ENCODE measurements at places on chromosomes 2 and 18. TPM values are rescaled to one million over a fixed set of nuclear protein-coding genes. Genes with fewer than 3 reads are reported as not detected.

DNA sequence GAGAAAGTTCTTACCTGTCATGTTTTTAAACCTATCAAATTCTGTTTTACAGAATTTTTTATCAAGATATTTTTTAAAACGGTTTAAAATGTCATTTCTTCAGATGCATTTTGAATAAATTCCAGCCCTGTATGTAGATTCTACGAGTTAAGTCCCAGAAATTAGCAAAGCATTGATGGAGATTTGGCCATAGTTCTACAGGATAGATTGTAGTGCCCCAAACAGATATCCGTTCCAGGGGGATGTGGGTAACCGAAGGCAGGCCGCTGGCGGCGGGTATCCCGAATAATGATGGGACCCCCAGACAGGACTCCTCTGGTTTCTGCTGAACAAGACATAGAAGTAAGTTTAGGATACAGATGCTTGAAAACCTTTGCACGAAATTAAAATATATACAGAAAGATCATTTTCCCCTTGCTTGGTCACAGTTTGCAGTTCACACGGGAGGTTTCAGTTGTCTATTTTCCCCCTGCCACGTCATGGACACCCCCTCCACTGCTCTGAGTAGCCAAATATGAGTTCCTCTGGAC, 755 bp downstream of the NOL4 start:
- no peak for DNase-seq

DNA sequence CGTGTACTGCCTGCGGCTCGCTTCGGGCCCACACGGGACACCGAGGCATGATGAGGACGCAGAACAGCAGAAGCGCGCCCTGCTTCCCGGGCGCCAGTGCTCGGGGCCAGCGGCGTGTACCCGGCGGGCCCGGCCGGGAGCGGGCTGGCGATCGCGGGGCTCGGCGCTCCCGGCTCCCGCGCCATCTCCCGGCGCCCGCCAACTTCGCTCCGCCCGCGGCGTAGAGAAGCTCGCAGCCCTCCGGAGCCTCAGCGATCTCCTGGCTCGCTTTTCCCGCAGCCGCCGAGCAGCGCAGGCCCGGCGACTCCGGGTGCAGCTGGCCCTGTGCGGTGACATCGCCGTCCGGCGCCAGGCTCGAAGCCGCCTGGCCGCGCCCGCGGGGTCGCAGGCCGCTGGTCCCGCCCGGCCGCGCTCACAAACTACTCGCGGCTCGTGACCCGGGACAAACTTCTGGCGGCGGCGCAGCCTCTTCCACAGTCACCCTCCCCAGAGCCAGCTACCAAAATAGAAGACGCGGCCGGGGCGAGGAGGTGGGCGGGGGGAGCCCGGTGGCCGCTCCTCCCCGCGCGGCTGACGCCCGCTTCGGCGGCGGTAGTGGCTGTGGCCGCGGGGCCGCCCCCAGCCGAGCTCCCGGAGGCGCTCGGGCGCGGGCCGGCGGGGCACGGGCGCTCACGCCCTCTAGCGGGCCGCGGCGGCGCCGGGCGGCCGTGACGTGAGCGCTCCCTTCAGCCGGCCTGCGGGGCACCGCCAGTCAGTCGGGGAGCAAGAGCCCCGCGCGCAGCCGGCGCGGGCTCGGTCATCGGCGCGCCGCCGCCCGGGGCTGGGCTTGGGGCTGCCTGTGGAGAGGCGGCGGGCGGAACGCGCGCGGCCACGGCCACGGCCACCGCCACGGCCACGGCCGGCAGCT, at the start of gene PTPRM:
Gene PTPRM, plus strand, starts transcription at position 750 of the 907 bp plus-strand sequence. CDS start 503 bp downstream, outside the sequence.
- peak; percentile 72 for DNase-seq

- no peak for DNase-seq
Measured at GRCh38 chr2:216086207-216086893, 4.6 kb downstream of the TMEM169 start.

- no peak for DNase-seq
Measured at GRCh38 chr2:112173646-112174319, 35.6 kb downstream of the FBLN7 start.

Gene TMEM198
- not detected for polyA plus RNA-seq

DNA sequence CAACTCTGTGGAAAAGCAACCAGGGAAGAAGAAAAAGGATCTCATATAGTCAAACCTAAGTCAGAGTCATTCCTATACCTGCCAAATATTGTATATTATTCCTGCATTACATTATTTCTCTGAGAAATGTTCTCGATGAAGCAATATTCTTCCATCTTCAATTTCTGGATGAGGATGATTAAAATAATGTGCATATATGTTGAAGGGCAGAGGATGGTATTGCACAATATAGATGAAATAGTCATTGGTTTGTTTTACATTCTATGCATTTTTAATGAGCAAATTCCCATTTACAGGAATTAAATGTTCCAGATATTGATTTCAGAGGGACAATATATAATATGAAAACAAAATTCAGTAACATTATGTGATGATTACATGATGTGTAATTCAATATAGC, 545.2 kb downstream of the STK39 start:
- DNase-seq: no peak

- no peak for DNase-seq
Measured at GRCh38 chr2:7931808-7932207, 750.0 kb upstream of the ID2 start.

GRCh38 chr2:58240670-58241545, at the start of gene FANCL:
Gene FANCL, minus strand, starts transcription at chr2:58241325. Its CDS starts 12 bp downstream, at chr2:58241313.
- peak; percentile 54 for DNase-seq

GRCh38 chr18:22109535-22109934, 59.9 kb upstream of the GATA6 start:
- no peak for DNase-seq

DNA sequence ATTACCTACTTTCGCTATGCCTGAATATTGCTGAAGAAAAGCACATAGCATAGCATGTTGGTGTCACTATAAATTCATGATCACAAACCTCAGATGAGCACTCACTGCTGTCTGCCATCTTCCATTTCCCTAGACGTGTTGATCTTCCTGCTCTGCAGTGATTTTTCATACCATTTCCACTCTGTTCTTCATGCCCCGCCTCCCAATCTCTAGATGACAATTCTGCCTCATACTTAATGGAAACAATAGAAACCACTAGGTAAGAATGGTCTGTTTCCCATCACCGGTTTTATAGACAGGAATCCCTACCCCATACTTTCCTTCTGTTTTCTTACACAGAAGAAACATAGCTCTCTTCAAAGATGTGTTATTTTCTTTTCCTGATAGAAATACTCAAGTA, 63.8 kb downstream of the PIK3C3 start:
- DNase-seq: no peak

DNA sequence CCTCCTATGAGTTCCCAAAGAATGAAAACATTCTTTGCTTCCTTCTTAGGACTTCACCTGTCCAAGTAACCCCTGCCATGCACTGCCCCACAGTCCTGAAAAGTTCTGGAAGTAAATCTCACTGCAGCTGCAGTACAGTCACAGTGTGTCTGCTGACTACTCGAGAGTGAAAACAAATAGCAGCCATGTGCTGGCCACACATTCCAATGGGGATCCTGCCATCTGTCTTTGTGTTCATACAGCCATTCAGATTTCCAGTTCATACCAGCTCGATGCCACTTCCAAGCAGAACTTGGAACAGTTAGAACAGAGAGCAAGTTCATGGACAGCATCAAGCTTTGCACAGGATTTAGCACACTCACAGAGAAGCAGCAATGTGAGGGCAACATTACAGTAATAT, 629.9 kb upstream of the ACVR2A start:
- no peak for DNase-seq

Gene POLR1A
- 1.0 TPM for polyA plus RNA-seq

- no peak for DNase-seq
Measured at GRCh38 chr2:133651861-133652260, 83.6 kb upstream of the NCKAP5 start.

Gene CD8A
- polyA plus RNA-seq: 76.9 TPM

DNA sequence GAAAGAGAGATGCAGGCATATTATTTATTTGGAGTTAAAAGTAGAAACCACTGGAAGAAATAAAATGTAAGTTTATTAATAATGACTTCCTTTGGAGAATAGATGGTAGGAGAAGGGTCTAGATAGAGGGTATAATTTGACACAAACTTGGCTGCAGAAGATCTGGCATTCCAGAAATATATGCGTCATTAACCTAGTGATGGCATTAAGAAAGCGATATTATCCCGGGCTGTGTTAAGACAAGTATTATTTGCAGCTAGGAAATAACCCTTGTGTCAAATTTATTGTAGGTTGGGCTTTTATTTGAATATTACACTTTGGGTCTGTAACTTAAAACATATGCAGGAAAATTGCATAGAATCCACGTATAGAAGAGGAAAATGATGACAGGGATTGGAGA, 389.5 kb downstream of the MTX2 start:
- DNase-seq: no peak

Gene MBD2
- polyA plus RNA-seq: 8.1 TPM

DNA sequence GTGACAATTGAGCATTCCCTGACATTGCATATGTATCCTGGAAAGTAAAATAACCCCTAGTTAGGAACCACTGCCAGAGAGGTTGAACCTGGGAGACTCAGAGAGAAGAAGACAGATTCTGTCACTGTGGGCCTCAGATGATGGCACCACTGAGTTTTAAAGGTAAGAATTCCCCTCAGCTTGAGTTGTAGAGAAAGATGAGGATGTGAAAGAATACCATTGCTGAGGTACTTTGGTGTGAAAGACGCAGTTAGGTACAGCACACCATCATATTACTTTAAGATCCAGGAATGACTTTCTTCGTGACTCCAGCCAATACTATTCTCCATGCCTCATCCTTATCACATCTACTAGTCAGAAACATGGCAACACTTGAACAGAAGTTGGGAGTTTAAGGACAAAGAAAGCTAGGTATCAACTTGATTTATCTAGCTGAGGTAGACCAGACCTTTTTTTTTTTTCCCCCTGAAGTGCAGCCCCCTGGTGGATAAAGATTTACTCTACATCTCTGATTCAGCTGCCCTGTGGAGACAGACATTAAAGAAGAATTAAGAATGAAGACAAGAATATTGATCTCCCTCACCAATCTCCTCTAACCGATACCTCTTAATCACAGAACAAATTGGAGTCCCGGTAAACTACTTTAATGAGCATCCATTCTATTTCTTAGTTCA, 630.5 kb upstream of the FANCL start:
- no peak for DNase-seq

DNA sequence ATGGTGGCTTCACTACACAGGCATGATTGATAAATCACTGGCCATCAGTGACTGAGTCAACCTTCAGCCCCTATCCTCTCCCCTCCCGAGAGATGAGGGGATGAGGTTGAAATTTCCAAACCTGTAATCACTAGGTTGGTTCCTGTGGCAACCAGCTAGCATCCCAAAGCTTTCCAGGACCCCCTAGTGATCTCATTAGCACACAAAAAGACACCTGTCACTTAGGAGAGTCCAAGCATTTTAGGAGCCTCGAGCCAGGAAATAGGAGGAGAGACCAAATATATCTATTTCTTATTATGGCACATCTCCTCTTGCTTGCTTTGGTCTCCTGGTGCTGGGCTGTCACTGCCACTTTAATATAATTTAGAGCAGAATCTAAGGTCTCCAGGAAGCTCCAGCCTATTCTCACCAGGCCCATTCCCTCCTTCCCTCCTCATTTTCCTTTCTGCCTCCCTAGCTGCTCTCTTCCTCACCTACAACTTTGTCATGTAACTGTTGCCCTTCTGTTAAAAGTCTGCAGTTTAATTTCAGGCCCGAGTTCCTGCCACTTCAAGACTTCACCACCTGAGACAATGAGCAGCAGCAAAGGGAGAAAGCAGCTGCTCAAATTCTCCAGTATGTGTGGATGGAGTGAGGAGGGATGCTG, 33.2 kb upstream of the NAB1 start:
- no peak for DNase-seq

DNA sequence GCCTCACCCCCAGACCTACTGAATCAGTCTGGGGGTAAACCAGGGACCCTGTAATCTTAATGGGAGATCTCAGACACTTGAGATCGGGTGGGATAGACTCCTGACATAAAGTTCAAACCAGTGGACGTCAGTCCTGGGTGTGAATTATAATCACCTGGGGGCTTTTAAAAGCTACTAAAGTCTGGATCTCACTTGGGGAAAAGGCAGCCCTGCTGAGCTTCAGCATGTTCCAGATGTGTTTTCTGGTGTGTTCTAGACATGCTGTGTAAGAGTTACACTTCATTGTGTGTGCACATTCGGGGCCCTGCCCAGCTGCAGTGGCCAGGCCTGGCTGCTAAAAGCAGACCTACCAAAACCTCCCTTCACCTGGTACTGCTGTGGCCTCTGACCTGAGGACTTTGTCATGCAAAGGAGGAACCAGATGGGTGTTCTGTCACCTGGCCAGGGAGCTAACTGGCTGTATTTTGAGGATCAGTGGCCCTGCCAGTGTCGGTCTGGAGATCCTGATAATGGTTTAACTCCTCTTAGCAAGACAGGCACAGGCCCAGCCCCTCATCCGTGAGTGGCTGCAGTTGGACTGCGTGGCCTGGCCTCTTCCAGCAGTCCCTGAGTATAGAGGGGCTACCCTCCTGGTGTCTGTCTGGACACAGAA, 10.6 kb downstream of the RRM2 start:
- DNase-seq: no peak

GRCh38 chr18:4284528-4284927, 170.6 kb downstream of the DLGAP1 start:
- no peak for DNase-seq

DNA sequence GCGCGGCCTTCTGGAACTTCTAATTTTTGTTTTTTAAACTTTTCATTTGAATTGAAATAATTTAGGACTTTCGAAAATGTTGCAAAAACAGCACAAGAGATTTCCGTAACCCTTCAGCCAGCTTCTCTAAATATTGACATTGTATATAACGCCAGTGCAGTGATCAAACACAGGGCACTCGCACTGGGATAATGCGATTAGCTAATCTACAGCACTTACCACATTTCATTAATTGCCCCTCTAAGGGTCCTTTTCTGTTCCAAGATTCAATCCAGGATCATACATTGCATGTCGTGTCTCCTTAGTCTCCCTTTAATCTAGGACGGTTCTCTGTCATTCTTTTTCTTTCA, 343 bp upstream of the CD302 start:
- DNase-seq: no peak

DNA sequence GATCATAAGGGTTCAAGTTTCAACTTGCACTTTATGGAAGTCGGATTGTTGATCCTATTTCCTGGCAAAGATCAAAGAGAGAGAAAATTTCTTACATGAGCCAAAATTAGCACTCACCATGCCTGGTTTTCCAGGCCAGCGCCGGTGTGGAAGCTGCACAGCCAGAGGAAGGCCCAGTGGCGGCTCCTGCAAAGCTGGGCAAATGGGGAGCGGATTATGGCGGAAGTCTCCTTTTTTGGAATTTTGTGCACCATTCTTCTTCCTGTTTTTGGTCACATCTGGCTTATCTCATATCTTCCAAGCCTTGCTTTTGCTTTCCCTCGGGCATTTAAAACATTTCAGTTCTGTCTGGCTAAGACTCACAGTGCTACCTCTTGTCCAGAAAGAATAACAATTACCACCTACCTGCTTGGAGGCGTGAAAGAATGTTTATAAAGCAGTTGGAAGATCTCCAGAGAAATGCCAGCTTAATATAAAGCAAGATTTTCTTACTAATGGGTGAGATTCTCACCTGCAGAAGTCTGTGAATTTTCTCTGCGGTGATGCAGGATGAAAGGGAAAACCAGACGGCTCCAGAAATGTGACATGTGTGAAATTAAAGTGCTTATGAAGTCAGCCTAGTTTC, 94.3 kb downstream of the ASAP2 start:
- DNase-seq: no peak

Data from immature natural killer cell (primary cell).